Activated CD4-positive, alpha-beta T cell treated with anti-CD3 and anti-CD28 coated beads for 24 hours (primary cell): ENCODE measurements at places on chromosomes 1 and 21.
A peak's percentile ranks its signal among the peaks of the same experiment; 100 is the strongest.

DNA sequence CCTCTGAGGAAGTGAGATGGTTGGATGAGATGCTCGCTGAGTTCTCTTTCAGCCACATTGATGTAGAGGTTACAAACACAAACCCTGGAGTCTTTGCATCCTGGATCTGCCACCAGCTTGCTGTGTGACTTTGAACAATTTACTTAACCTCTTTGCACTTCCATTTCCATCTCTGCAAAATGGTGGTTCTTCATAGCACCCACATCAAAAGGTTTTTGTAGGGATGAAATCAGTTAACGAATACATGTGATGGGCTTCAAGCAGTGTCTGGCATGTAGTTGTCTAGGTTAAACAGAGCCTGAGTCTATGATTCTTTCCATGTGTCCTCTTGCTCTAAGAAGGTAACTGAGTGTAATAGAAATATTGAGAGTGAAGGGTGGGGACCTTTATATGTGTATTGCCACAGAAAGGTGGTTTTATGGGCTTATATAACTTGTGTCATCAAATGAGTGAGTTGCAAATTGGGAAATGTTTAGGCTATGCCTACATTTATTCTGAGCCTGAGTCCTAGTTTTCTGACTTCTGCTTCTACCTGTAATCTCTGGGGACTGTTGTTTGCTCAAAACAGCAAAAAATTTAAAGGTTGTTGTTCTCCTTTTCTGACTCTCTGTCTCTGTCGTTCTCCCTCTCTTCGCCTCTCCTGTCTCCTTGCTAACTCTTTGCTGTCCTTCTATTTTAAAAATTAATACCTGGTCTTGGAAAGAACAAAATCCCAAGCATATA is 27.3 kb upstream of the LRRN2 start:
- no peak for DNase-seq

DNA sequence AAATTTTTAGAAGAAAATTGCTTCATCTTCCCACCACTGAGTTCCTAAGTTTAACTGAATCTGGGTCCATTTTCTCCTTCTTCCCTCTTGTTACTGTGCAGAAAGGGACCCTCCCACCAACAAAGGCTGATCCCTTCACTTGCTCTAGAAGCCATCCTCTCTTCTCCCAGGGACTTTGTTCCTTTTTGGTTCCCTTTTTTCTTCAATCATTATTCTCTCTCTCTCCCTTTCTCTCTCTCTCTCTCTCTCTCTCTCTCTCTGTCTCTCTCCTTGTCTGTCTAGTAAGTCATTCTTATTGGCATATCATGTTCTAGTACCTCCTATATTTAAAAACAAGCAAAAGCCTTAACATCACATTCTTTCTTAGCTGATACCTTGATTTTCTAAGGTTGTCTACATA is 31.7 kb upstream of the GADD45A start:
- DNase-seq: no peak

DNA sequence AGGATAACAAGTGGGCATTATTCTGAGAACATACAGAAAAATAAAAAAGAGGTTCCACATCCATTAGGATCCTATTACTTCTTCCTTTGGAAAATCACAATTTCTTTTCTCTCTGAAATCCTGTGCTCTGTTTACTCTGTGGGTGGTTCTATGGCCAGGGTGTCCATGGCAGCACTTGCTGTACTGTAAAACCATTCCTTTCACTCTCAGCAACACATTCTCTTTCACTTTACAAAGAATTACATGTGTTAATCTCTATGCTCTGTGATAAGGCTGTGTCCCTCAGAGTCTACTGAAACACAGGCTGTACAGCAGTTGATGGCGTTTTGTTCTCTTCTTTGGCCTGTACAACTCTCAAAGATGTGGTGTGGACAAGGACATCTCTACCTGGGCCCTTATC is 524.1 kb downstream of the PTBP2 start:
- DNase-seq: no peak

GRCh38 chr1:56448529-56449300 is 130.6 kb downstream of the PLPP3 start:
- no peak for DNase-seq

GRCh38 chr21:46173573-46173972 is 10.7 kb downstream of the SPATC1L start:
- no peak for DNase-seq

DNA sequence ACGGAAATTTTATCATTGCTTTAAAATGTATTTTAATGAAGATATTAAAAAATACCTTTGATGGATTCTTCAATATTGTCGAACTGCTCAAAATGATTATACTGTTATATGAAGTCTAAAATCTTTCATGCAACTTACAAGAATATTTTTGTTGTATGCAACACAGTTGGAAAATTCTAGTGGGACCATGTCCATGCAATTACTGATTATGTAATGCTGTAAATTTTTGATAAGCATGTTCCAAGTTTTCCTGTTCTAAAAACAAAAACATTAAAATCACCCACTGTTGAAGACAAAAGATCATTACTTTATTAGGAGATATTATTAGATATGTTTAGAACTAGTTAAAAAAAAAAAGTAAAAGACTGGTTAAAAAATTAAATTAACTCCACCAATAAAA is 132.8 kb downstream of the NFIA start:
- DNase-seq: no peak

- DNase-seq: no peak
Observed at GRCh38 chr1:110770832-110771231, 96.1 kb upstream of the KCNA3 start.

DNA sequence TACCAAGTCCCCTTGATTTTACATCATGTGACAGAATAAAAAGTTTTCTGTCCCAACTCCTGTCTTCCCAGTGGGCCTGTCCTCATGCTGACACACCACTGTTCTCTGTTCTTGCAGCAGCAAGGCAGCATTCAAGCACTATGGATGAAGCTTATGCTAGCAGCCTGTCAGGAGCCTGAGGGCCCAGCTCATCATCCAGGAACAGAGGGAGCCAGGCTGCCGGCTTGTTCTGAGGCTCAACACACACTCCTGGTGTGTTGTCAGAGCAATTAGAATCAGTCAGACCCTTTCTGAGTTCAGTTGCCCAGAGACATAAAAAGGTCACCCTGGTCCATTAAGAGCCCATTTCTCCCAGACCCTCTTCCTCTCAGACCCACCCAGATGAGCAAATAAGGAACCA is 282.9 kb downstream of the SEC16B start:
- no peak for DNase-seq

DNA sequence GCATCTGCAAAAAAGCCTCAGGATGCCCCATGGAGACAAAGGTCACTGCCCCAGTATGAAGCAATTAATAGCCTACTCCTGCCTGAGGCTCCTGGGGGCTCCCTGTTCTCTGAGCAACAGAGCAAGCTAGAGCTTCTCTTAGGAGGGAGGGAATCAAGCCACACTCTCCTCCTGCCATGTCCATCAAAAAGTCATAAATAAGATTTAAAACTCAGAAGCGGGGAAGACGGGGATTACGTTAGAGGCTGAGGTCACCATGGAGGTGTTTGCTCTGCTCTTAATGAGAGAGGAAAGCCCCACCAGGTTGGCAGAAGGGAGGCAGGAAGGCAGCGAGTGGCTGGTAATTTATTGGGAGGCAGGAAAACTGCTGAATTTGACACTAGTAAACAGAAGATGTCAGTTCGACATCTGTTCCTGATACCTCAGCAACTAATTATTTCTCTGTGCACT is 98.4 kb upstream of the TNR start:
- DNase-seq: no peak

DNA sequence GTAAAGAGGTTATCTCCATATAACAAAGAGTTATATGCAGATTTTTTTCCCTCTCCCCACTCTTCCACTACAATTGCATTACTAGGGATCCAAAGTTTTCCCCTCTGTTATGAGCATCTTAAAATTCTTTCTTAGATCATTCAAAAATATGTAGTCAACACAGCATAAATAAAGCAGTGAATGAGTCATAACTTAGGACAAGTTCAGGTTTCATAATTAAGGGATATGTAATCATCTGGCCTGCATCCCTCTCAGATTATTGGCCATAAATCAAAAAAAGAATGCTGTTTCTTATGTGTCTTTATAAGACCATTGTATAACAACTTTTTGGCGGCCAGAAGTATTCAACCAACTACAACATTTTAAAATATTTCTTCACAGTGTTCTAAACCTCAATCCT is 1526.1 kb downstream of the KCNT2 start:
- no peak for DNase-seq

- no peak for DNase-seq
Observed at GRCh38 chr1:108553905-108554304, 6.0 kb upstream of the EEIG2 start.

GRCh38 chr1:235648954-235649367 is 623 bp downstream of the GNG4 start:
- DNase-seq: peak; percentile 29

DNA sequence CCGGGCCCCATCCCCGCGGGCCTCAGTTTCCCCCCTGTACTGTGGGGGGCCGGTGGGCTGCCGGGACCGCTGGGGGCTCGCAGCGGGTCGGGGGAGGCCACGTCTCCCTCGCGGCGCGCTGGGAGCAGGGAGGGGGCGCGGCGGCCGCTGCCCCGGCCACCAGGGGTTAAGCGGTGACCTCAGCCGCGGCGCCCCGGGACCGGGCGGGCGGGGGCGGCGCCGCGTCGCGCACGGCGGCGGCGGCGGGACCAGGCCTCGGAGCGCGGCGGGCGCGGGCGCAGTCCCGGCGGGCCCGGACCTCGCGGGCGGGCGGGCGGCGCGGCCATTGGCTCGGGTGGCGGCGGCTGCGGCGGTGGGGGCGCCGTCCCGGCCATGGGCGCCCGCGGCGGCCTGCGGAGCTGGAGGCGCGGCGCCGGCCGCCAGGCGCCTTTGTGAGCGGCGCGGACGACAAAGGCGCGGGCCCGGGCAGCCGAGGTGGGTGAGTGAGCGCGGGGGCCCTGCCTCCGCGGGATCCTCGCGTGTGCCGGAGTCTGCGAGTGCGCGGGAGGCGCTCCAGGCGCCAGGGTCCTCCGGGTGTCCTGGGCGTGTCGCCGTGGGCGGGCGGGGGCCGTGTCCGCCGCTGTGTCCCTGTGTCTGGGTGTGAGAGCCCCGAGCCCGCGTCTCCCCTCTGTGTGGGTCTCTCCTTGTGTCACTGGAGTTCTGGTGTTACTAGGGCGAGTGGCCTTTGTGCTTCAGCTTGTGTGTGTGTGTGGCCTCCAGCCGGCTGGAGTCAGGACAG is at the start of gene ARHGEF10L:
TSS of gene ARHGEF10L (plus strand) at position 222 of the 778 bp plus-strand sequence. CDS start 40,898 bp downstream, outside the sequence.
- no peak for DNase-seq

- DNase-seq: no peak
Observed at GRCh38 chr1:230725256-230726012, 11.5 kb upstream of the AGT start.

DNA sequence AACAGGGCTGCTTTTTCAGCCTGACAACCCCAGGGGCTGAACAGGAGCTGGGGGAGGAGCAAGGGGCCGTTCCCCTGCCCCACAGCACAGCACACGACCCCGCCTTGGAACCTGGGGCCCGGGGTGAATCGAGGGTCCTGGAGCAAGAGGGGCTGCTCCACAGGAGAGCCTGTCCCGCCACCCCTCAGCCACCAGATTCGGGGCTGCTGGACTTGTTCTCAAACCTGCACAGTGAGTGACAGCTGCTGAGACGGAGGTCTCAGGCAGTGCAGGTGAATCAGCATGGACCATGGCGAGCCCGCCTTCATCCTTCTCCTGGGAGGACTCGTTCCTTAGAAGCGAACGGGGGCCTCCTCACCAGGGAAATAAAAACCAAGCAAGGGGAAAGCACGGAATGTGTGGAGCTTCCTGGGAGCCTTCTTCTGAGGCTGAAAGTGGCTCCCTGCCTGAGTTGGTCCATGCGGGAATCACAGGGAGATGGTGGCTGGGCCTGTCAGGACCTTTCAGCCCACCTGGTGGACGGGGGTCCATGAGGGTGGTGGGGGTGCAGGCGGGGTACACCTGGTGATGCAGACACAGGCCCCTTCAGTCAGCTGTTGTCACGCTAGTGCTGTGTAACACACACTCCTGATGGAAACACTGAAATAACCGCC is 125.4 kb downstream of the SIK1 start:
- DNase-seq: no peak

GRCh38 chr1:207203541-207203940 is 99.5 kb downstream of the C4BPA start:
- DNase-seq: no peak

- no peak for DNase-seq
Observed at GRCh38 chr21:35066824-35067223, 17.7 kb upstream of the RUNX1 start.
